Mammary epithelial cell (primary cell): ENCODE measurements at places on chromosomes 6 and 20. TPM values are rescaled to one million over a fixed set of nuclear protein-coding genes. Genes with fewer than 3 reads are reported as not detected.

GRCh38 chr6:139395891-139396301 is 21.4 kb upstream of the CITED2 start:
- DNase-seq, result no peak

DNA sequence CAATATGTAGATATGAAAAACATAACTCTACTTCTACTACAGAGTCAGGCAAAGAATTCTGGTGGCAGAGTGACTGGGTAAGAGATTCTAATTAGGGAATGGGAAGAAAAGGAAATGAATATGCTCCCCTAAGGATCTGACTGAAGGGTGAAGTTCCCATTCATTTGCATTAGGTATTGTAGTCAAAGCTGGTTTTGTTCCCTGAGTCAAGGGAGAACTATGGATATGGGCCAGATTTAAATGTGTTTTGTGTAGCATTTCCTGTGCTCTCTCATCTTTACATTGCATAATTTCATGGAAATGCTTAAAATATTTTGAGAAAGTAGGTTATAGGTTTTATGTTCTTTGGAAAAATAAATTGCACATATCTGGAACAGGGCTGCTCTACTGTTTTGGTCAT is 299.7 kb downstream of the BTBD3 start:
- DNase-seq, result no peak

DNA sequence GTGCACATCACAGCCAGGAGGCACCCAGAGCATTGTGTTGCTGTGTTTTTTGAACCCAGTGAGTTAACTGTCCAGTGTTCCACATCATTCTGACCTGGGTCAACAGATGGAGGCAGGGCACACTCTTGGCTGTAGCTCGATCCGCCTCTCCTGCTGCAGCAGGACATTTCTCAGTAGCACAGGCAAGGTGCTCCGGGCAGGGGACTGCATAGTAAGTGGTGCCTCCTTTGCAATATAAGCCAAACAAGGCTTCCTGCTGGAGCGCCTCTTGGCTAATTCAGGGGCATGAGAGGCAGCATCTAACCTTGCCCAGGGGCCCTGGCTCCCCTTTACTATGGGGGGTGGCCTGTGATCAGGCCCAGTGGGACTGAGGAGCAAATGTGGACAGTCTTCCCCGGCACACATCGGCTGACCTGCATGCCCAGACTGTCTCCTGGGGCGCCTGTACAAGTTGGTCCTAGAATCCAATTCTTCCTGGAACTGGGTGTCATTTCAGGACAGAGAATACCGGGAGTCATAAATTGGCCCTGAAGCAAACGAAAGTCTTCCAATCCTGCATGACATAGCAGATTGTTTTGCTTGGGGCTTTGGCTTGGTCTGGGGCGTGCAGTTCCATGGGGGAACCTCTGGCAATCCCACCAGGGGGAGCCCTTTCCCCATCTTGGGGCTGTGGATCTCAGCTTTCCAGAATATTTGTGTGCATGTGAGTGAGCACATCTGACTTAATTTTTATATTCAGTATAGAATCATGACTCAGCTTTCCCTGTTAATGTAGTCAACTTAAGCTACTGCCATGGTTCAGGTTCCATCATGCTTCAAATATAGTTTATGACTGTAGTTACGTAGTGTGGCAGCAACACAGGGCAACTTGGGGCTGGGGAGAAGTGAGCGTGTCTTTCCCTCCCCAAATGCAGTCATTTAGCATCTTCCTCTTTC is 56.0 kb upstream of the DDR1 start:
- DNase-seq, result peak; percentile 88

DNA sequence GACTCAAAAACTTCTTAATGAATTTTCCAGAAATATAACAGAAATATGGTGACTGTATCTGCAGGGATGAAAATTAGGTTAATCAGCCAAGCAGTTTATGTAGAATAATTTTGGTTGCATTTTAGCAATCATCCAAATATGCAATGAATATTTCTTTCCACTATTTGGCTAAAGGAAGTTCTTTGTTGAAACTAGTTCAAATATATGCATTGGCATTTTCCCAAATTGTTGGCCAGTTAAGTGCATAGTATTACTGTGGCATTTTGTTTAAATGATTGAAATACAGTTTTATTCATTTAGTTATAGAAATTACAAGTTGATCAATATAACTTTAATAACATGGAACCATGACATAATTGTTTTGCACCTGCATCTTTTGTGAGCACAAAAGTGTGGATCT is 115.5 kb downstream of the DOK5 start:
- no peak for DNase-seq

DNA sequence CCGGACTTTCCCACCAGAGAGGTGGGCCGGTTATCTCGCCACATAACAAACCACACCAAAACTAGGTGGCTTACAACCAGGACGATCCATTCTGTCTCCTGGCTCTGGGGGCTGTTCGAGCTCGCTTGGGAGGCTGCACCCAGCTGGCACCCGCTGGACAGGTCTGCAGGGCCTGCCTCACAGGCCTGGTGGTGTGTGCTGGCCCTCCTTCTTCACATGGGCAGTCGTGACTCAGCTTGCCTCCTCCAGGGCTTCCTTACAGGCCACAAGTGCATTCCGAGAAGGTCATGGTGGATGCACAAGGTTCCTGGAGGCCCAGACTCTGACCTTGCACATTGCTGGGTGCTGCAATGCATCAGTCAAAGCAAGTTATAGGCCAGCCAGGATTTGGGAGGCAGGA is 34.2 kb downstream of the FOXF2 start:
- DNase-seq, result no peak

The FLOT1 gene
- total RNA-seq, result 57.5 TPM

DNA sequence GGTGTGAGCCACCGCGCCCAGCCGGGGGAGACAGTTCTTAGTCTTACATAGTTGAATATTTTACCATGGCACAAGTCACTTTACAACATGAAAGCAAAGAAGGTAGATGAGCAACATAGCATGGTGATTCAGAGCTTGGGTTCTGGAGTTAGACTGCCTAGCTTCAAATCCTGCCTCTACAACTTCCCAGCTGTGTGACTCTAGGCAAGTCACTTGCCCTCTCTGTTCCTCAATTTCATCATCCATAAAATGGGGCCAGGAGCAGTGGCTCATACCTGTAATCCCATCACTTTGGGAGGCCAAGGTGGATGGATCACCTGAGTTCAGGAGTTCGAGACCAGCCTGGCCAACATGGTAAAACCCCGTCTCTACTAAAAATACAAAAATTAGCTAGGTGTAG is 26.3 kb downstream of the HCK start:
- no peak for DNase-seq

- peak; percentile 48 for DNase-seq
These were observed 118.2 kb upstream of the RIPOR2 start for GRCh38 chr6:25053875-25054371.

DNA sequence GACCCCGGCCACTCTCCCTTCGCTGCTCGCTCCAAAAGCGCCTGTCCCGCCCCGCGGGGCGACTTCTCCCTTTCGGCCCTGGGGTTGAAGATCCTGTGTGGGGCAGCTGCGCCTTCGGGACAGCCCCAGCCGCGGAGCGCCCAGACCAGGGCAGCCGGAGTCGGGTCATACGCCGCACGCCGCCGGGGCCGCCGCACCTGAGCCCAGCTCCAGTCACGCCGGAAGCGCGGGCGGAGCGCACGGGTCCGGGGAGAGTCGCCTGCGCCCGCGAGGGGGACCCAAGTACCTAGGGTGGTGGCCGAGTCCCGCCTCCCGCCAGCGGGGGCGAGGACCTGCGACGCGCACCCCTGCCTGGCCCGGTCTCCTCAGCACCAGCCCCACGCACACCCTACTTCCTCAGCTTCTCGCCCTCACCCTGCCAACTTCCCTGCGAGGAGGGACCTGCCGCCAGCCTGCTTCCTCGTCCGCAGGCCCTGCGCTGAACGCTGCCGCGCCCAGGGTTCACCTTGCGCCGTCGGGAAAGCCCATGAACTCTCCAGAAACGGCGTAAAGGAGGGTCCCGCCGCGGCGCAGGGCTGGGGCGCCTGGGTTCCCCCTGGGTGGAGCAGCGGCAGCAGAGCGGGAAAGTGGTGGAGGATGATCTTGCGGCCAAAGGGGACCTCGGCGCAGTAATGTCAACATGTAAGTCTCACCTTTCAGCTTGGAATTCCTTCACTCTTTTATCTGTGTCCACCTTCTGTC is at the start of gene ADGRG6:
Gene ADGRG6, plus strand, starts transcription at position 357 of the 741 bp plus-strand sequence. Its CDS starts 323 bp downstream, at position 680.
- DNase-seq, result peak; percentile 65

DNA sequence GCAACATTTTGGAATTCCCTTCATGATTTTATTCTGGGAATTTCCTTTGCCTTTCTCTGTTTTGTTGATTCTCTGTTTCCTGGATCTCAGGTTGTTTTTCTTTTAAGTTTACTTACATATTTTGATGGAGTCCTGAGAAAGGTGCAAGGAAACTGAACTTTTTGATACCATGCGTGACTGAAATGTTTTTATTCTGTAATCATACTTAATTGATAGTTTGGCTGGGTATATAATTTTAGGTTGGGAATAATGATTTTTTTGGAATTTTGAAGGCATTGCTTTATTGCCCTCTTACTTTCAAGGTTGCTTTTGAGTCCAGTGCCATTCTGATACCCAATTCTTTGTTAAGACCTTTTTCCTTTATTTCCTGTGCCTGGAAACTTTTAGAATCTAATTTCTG is 45.2 kb downstream of the LRRC1 start:
- DNase-seq, result no peak

GRCh38 chr6:161686655-161687054 is 412.8 kb upstream of the AGPAT4 start:
- no peak for DNase-seq

DNA sequence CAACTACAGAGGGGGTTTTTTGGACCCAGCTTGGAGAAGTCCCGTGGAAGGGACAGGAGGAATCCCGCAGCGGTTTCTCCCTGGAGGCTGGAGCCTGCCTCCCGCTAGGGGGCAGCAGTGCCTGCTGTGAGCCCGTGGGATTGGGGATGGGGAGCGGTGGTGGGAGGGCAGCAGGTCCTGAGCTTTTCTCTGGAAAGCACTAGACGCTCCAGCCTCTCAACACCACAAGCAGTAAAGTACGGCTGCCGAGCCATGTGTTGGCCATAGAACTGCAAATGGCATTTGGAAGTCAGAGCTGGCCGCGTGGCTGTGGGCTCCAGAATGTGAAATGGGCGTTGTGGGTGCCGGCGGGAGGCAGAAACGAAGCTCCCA is 47.8 kb downstream of the GMPR start:
- DNase-seq, result no peak

GRCh38 chr6:17161076-17161475 is 59.2 kb downstream of the STMND1 start:
- DNase-seq, result no peak

DNA sequence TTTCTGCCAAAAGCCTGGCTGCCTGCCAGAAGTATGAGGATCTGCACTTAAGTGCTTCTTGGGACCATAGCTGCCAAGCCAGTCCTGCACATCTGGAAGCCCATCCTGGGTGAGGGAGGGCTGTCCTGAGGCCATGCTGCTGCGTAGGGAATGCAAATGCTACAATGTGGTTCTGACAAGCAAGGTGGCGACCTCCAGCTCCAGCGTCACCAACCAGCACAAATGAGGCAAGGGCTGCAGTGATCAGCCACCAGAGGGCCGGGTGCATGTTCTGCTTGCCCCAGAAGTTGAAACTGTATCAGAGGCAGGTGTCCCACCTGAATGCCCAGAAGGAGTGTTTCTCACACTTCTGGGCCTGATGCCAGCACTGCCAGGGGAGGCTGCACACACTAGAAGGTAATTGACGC is 99.1 kb upstream of the KCNQ5 start:
- peak; percentile 27 for DNase-seq

- DNase-seq, result peak; percentile 71
These were observed 95.3 kb downstream of the RNGTT start for GRCh38 chr6:88867841-88868731.

- no peak for DNase-seq
These were observed 77.6 kb upstream of the GGTLC1 start for GRCh38 chr20:24066076-24066700.

The SLC2A10 gene
- 0.11 and 0.40 TPM in 2 replicates for total RNA-seq
